ENCODE measurements at places on chromosomes 1 and 21. TPM values are rescaled to one million over a fixed set of nuclear protein-coding genes. Genes with fewer than 3 reads are reported as not detected.

NGF gene
- 1.9 TPM for polyA plus RNA-seq

LYSMD1 gene
- polyA plus RNA-seq, result 12.2 TPM

SYCP1 gene
- not detected for polyA plus RNA-seq

TPM3 gene
- 535 TPM for polyA plus RNA-seq

ANGPTL3 gene
- 0.30 TPM for polyA plus RNA-seq

HFM1 gene
- 1.6 TPM for polyA plus RNA-seq

KRTAP7-1 gene
- polyA plus RNA-seq, result not detected

PGBD5 gene
- 13.5 TPM for polyA plus RNA-seq

PCNT gene
- polyA plus RNA-seq, result 66.6 TPM

KRTAP12-4 gene
- not detected for polyA plus RNA-seq

RPAP2 gene
- 13.3 TPM for polyA plus RNA-seq

CHRNB2 gene
- 0.23 TPM for polyA plus RNA-seq

C1QC gene
- 23.9 TPM for polyA plus RNA-seq

PEX10 gene
- 18.0 TPM for polyA plus RNA-seq

SPRR1A gene
- not detected for polyA plus RNA-seq

CLDN8 gene
- polyA plus RNA-seq, result not detected

SLAMF6 gene
- 0.16 TPM for polyA plus RNA-seq

NUP210L gene
- 0.03 TPM for polyA plus RNA-seq

LRRIQ3 gene
- 0.44 TPM for polyA plus RNA-seq

TPTE gene
- polyA plus RNA-seq, result not detected

COL6A1 gene
- polyA plus RNA-seq, result 377 TPM

OXCT2 gene
- polyA plus RNA-seq, result not detected

RPS6KA1 gene
- 5.9 TPM for polyA plus RNA-seq

OR2T35 gene
- polyA plus RNA-seq, result not detected

GJB5 gene
- 0.16 TPM for polyA plus RNA-seq

ZBTB8B gene
- polyA plus RNA-seq, result 0.11 TPM

NBPF4 gene
- polyA plus RNA-seq, result not detected

GJA5 gene
- 15.8 TPM for polyA plus RNA-seq

DMBX1 gene
- polyA plus RNA-seq, result not detected

PDE9A gene
- polyA plus RNA-seq, result 7.8 TPM

ZNF593OS gene
- polyA plus RNA-seq, result 1.5 TPM

CELA2B gene
- polyA plus RNA-seq, result 3.1 TPM

PM20D1 gene
- not detected for polyA plus RNA-seq

ATP1A4 gene
- polyA plus RNA-seq, result 2.8 TPM

COL6A2 gene
- polyA plus RNA-seq, result 533 TPM

CA6 gene
- not detected for polyA plus RNA-seq

TRNP1 gene
- 0.96 TPM for polyA plus RNA-seq

LMOD1 gene
- polyA plus RNA-seq, result 48.7 TPM

Data from forelimb muscle (tissue), 1 donor.